ENCODE measurements at places on chromosomes 4 and X.

- DNase-seq, result no peak
These were observed 609 bp downstream of the REPS2 start for GRCh38 chrX:16946971-16947562.

DNA sequence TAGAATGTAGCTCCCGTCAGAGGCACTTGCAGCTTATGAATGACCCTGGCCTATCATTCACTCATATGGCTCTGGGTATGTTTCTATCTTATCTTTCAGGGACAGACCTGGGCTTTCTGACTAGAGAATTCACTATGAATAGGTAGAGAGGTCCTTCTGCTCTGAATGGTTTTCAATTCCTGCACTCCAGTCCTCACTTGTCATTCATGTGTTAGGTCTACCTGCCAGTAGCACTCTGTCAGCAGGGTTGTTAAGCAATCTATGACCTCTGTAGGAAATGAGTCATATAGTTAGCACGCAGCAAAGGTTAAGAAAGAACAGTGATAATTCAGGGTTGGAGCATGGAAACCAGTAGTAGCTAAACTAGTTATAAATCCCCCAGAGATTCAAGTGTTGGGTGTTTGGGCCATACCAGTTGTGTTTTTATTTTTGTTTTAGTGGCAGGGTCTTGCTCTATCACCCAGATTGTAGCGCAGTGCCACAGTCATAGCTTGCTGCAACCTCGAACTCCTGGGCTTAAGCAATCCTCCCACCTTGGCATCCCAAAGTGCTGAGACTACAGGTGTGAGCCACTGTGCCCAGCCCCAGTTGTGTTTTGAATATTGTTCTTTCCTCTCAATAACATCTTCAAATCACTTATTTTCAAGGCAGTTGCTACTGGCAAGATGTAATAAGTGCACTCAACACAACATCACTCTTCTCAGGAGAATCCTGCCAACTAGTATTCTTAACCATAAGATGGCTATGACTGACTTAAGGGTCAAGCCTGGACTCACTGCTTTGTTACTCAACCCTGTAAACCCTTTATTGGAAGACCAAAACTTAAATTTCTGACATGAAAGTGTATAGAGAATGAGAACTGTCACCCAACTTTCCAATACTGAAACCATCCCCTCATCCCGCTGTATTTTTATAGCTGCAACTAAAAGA lies 25.1 kb downstream of the ARL13A start:
- DNase-seq, result peak; percentile 80

- no peak for DNase-seq
These were observed 144.2 kb upstream of the RAPGEF2 start for GRCh38 chr4:158958489-158959270.

- no peak for DNase-seq
These were observed 23.6 kb downstream of the GUCY1A1 start for GRCh38 chr4:155690044-155690837.

DNA sequence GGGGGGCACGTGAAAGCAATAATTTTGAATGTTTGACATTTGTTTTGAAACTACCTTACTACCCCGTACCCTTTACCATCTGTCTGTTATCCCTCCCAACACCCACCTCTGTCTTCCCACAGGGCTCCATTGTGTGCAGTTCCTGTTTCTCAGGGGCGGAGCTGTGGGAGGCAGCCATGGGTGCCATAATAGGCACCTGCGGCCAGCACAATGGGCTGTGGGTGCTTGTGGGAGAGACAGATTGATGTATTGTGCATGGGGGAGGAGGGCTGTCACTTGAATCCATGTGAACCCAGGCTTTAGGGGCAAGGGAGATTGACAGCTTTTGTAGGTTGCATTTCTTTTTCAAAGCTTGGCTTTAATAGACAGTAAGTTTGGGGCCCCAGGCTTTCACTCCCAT lies 122.6 kb upstream of the CXorf66 start:
- DNase-seq, result no peak

GRCh38 chr4:101439926-101440325 lies 92.6 kb upstream of the PPP3CA start:
- no peak for DNase-seq

DNA sequence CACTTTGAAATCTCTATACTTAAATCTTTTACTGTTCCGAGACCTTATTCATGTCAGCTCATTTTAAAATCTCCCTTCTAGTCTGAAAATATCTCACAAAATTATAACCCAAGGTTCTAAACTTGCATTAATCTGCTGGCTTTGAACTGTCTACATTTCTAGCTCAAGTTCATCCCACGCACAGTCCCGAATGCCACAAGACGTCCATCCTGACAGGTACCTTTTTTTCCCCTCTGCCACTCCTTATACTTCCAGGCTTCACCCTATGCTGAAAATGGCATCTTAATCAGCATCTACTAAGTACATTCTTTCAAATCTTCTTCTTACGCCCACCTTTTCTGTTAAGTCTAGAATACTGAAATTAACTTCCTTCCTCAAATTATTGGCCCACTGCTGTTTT lies 259.2 kb upstream of the GALNTL6 start:
- no peak for DNase-seq

DNA sequence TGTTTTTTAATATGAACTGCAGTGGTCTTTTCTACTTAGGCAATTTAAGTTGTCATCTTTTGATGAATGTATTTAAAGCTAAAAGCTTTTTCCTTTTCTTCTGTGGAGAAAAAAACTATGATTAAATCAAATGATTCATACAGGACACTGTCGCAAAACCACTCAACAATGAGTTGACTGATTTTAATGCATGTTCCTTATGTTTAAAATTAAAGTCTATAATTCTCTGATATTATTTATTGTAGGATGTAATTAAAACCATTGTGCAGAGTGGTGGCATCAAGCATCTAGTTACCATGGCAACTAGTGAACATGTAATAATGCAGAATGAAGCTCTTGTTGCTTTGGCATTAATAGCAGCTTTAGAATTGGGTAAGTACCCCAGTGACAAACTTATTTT lies 172.5 kb downstream of the RAP1GDS1 start:
- no peak for DNase-seq

- DNase-seq, result no peak
These were observed at the start of gene CORIN for GRCh38 chr4:47837908-47838294. Gene CORIN (minus strand): TSS chr4:47838067. CDS start chr4:47837949, 118 bp downstream.

GRCh38 chr4:88736264-88736663 lies 38.6 kb upstream of the NAP1L5 start:
- DNase-seq, result no peak

GRCh38 chr4:182272151-182272550 lies 28.9 kb downstream of the TENM3 start:
- no peak for DNase-seq

DNA sequence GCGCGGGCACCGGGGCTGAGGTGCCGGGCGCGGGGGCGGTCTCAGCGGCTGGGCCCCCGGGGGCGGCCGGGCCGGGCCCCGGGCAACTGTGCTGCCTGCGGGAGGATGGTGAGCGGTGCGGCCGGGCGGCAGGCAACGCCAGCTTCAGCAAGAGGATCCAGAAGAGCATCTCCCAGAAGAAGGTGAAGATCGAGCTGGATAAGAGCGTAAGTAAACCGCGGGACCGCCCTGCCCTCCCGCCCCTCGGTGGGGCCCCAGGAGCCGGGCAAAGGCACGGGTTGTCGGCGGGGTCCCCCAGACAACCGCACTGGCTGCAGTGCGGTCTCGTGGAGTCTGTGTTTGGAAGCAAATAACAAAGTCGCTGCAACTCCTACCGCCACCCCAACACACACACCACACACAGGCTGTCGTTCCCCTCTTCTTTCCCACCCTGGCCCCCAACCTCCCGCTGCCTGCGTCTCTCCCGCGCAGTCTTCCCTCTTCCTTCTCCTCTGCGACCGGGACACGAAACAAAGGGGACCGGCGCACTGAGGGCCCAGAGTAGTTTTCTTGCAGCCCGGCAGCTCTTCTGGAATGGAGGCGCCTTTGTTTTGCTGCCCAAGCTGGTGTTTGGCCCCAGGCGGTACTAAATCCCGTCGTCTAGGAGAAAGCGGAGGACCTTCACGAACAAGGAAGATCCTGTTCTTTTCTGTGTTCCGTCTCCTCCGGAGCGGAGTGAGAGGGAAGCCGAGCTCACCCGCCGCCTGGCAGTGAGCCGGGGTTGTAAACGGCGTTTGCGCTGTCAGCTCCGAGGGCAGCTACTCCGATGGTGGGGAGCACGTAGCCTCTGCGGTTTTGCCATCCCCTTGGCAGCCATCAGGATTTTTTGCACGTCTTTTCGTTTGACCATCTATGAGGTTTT lies 788 bp downstream of the SAP30 start:
- DNase-seq, result peak; percentile 13

GRCh38 chr4:148430854-148431253 lies 11.4 kb downstream of the NR3C2 start:
- DNase-seq, result no peak

DNA sequence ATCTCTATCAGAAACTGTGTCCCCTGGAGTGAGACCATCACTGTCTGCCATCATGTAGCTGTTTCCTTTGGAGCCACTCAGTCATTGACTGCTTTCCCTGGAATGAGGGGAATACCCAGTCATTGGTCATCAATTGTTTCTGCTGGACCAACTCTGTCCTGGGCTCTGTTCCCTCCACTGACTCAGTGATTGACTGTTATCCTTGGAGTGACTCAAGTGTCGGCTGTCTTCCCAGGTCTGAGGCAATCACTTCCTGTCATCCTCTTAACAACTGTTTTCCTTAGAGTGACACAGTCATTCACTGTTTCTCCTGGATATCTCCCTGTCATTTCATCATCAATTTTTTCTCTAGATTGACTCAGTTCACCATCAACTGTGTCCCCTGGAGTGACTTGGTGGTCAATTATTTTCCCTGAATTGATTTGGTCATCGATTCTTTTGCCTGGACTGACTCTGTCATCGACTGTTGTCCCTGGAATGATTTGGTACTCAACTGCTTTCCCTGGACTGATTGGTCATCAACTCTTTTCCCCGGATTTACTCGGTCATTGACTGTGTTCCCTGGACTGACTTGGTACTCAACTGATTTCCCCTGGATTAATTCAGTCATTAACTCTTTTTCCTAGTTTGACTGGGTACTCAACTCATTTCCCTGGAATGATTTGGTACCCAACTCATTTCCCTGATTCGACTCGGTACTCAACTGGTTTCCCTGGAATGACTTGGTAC lies 327.9 kb upstream of the VCX start:
- no peak for DNase-seq

DNA sequence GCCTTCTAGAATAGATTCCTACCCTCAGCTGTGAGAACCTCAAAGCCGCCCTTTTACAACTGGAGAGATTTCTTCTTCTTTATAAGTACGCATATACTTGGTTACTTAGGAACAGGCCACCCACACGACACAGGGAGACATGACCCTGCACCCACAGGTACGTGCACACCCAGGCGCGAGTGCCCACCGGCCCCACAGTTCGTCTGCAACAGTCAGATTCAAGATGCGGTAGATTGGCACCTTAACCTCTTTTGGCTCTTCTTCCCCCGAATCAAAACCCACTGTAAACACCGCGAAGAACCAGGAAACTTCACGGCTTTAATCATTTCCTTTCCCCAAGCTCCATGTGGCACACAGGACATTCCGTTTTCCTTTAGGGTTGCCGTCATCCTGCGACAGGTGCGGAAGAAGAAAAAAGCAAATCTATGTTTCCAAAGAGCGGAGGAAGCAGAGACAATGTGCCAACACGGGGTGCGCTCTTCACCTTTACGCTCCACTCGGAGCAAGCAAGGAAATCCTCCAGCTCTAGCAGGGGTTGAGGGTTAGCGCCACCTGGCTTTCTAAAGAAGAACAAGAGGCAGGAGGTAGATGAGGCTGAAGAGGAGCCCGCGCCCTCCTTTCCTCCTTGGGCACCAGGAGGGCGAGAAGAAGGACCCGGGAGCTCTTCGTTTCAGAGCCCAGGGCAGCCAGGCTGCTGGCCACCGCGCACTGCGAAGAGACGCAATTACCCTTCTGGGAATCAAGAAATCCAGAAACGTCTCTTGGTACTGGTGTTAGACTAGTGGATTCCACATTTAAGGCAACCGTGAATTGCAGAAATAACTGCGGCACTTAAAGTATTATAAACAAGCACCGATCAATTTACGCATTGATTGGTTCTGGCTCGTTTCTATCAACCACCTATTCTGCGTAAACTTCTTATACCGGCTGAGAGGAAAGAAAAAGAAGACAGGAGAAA lies 35.7 kb downstream of the HAND2 start:
- peak; percentile 60 for DNase-seq

GRCh38 chr4:127772769-127773671 lies 9.1 kb upstream of the HSPA4L start:
- no peak for DNase-seq

GRCh38 chrX:130330706-130331105 lies 9.0 kb upstream of the SLC25A14 start:
- DNase-seq, result peak; percentile 41

- no peak for DNase-seq
These were observed 219.1 kb downstream of the THOC2 start for GRCh38 chrX:123513585-123514278.

DNA sequence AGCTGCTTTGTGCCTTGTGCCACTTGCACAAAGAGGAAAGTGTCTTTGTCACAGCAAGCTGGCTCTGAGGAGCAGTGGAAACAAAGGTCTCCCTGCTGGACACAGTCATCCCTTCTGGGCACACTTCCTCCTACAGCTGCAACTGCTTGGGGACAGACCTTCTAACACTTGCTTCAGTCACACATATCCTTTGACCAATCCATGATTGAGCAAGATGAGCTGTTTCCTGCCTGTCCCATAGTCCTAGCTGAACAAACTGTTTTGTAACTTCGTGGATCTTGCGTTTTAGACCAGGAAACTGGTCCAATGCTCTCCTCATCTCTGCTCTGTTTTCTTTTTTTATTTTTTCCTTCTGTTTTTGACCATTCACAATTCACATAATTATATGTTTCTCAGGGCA lies 98.5 kb downstream of the RRAGB start:
- no peak for DNase-seq

- DNase-seq, result no peak
These were observed 38.9 kb downstream of the NUP62CL start for GRCh38 chrX:107167163-107167921.

DNA sequence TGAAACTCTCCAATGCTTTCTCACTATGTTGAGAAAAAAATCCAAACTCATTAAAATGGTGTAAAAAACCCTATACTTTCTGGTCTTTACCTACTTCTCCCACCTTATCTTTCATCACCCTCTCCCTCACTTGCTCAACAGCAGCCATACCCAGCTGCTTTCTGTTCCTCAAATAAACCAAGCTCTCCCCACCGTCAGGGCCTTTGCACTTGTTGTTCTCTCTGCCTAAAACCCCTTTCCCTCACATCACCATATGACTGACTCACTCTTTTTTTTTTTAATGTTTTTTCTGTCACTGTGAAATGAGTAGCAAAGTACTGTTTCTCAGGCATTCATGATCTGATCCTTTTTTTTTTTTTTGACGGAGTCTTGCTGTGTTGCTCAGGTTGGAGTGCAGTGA lies 122.3 kb upstream of the TMEM164 start:
- no peak for DNase-seq

GRCh38 chrX:19576742-19577141 lies 61.4 kb upstream of the MAP3K15 start:
- no peak for DNase-seq

DNA sequence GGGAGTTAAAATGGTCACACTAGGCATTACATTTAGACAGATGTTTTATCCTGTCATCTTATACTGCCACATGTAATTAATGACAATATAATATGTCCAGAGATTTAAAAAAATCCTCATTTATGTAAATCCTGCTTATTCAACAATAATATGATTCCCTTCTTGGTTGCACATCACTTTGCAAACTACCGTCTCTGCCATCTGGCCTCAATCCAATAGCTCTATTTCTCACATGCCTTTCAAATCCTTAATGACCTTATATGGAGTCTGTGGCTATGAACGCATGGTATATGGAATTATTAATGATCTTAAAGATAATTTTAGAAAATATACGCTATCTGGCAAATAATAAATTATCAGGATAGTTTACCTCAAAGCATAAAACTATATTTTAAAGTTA lies 144.5 kb downstream of the NPNT start:
- no peak for DNase-seq

GRCh38 chrX:71301195-71301924 lies at the start of gene ITGB1BP2:
Gene ITGB1BP2 (plus strand): TSS chrX:71301750. CDS start chrX:71301807, 57 bp downstream.
- no peak for DNase-seq

All from NCI-H460 (cell line).